ENCODE measurements at places on chromosomes 2 and 18.

GRCh38 chr2:159851941-159852340 is 53.9 kb upstream of the CD302 start:
- DNase-seq: no peak

- no peak for DNase-seq
These were observed 611.0 kb downstream of the KCNJ3 start for GRCh38 chr2:155309483-155309882.

GRCh38 chr2:26757873-26758789 is 6.0 kb upstream of the SLC35F6 start:
- no peak for DNase-seq

GRCh38 chr2:187118331-187119099 is 269.5 kb upstream of the ZSWIM2 start:
- DNase-seq: no peak

DNA sequence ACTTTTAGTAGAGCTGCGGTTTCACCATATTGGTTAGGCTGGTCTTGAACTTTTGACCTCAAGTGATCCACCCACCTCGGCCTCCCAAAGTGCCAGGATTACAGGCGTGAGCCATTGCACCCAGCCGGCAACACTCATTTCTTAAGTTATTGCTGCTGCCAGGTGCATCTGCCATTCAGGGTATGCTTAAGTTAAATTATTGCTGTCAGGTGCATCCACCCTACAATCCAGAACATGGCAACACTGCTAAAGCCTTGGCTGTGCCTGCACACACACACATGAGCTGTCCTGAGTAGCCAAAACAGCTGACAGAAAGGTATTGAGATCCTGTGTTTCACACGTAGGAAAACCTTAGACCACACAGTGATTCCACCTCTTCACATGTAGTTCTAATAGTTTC is 148.2 kb downstream of the FAM161A start:
- DNase-seq: no peak

DNA sequence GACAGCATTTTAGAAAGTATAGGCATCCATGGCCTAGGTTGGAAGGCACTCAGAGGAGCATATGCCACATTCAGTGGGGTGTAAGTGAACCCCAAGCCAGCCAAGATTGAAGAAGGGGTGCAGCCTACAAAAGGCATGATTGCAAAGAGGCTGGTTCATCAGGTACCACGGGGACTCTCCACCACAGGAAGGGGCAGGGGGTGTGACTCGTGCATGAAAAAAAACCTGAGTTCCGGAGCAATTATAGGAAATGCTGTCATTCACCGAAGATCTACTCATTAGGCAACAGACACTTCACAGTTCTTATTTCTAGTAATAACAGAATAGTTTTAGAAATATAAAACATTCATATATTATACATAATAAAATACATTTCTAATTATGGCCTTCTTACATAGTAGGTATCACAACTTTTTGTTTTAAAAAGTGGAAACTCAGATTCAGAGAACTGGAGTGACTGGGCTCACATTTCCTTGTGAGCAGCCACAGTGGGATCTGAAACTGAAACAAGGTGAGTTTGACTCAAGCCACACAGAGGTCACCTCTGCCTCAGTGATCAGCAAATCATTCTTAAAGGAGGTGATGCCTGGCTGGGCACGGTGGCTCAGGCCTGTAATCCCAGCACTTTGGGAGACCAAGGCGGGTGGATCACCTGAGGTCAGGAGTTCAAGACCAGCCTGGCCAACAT is 188.4 kb upstream of the GYPC start:
- DNase-seq: no peak

GRCh38 chr2:1295740-1296139 is 117.5 kb upstream of the TPO start:
- no peak for DNase-seq

DNA sequence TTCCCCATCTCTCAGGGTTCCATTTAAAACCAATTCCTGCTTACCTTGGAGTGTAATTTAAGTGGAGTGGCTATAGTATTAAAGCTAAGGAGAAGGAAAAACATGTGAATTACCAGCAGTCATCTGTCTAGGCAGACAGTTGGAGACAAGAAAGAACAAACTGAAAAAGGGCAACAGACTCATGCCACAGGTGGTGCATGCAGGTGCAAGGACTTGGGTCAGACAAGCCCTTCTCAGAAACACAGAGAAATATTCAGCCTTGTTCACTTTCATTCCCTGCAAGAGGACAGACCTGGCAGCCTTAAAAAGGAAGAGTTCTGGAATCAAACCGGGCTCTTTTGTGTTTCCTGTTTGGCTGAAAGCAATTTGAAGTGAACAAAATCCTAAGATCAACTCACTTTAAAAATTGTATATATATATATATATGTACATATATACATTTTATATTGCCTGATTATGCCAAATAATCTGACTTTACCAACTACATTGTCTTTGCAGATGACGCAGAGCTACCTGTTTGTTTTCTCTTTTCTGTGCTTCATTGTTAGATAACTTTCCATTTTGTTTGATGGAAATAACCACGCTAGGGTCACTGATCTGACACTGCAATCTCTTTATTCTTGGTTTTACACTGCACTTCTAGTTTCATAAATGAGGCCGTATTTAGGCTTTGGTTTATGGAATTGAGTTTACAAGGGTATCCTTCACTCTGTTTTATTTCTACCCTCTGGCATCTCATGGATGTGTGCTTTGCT is 35.1 kb upstream of the VPS54 start:
- DNase-seq: no peak

DNA sequence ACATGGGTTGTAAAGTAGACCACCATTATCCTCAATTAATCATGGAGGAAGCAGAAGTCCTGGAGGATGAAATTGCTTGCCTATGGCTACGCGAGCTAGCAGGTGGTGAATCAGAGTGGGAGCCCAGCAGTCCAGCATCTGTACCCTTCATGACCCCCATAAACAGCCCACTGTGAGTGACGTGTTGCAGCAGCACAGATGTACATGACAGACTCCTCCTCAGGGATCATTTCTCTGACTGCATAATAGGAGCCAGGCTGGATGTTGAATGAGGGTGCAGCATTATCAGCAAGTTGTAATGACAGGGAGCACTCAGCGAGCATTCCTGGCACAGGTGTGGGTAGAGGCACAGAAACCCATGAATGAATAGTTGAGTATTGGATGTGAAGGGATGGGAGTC is 339.3 kb downstream of the MYCN start:
- no peak for DNase-seq

DNA sequence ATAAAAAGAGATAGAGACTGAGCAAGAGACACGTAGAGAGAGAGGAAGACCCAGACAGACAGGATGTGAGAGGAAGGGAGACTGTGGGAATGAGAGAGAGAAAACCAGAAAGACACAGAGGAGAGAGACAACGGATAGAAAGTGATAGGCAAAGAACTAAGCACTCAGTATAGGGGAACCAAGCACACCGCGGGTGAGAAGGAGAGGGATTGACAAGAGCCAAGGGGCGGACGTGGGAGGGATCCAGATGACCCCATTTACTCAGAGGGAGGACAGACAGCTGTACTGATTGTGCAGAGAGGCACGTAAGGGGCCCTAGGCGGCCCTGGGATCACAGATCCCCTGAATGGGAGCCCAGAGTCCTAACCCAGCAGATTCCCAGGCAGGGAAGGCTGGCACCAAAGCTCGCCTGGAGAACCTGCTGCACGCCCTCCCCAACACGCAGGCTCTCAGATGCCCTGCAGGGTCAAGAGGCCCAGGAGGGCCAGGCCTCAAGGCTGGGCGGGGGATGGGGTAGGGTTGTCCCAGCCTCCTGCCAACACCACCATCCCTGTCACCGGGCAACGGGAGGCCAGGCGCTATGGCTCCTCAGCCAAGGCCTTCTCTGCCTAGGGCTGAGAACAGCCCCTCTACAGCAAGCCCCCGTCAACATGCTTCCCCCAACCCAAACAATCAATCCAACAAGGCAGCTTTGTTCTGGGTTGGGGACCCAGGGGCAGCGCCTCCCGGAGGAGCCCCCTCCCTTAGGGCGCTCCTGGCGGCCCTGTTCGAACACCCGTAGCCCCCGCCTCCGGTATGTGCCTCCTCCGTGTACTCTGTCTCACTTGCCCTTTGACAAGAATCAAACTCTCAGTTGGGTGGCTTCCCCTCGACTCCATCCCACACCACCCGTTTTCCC is 579 bp downstream of the LOXL3 start:
- DNase-seq: no peak

DNA sequence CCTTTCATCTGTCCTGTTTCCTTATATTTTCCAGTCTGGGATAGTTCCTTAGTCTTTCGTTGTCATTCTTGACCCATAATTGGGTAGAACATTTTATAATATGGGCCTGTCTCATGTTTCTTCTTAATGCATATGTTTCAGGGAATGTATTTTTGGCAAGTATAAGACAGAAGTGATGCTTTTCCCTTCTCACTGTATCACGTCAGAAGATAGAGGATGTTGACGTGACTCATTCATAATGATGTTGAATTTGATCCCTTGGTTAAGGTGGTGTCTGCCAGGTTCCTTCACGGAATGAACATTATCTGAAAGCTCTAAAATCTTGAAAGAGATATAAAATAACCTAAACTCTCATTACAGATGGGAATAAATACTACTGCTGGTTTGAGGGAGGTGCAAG is 18.8 kb downstream of the CDH7 start:
- DNase-seq: no peak

- no peak for DNase-seq
These were observed 104.3 kb upstream of the ST6GAL2 start for GRCh38 chr2:106990297-106990696.

DNA sequence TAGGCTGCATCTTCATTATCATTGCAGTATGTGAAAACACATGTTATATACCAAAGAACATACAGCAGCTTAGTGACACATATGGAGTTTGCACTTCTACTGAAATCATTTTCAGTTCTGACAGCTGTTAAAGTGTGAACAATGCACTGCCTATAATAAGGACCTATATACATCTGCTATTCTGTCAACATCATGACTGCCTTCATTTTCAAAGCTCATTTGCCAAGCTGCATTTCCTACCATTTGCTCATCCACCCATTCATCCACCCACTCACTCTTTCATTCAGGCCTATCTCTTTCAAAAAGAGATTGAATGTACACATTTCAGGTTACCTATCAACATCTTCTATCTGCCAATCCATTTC is 81.7 kb upstream of the STK17B start:
- no peak for DNase-seq

GRCh38 chr2:118718921-118719320 is 128.5 kb downstream of the EN1 start:
- DNase-seq: no peak

DNA sequence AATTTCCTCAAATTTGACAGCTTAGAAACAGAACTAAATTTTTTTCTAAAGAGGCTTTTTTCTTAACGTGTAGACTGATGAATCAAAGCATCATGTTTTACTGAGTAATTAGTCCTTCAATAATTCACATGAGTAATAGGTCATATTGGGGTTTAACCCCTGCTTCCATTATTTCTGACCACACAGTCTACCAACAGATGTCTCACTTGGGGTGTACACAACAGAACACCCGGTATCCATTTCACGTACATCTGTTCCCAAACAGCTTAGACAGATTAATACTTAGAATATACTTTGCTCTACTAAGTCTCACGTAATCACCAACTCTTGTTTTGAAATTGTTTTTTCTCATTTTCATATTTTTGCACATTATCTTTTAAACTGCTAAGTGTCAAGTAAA is 14.8 kb downstream of the CERKL start:
- DNase-seq: no peak

DNA sequence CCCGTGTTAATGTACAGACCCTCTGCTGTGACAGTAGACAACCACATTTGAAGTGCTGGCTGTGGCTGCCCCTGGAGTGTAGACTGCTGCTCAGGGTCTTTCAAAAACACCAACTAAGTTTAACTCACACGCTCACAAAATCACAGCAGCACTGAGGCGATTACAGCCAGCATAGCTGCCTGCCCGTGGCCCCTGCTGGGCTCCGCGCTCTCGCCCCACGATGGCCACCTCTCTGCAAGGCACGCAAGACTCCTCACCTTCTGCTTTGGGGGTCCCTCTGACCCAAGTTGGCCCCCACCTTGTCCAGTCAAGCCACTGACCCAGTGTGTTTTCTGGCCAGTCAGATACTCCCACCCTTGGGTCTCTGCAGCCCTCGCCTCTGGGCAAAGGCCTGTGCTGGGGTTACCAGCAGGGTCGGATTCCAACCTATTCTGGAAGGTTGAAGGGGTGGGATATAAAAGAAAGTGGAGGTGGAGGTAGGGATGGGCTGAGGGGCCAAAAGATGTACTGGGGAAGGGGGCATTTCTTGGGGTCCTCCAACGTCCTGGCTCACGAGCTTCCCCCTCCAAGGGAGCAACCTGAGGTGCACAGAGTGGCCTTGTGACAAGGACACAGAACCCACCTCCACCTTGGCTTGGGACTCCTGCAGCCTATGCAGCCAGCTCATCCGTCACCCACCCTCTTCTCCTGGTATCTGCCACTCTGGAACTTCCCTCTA is 2.9 kb upstream of the B3GNT7 start:
- no peak for DNase-seq

- no peak for DNase-seq
These were observed 155.4 kb downstream of the NRP2 start for GRCh38 chr2:205837663-205838062.

DNA sequence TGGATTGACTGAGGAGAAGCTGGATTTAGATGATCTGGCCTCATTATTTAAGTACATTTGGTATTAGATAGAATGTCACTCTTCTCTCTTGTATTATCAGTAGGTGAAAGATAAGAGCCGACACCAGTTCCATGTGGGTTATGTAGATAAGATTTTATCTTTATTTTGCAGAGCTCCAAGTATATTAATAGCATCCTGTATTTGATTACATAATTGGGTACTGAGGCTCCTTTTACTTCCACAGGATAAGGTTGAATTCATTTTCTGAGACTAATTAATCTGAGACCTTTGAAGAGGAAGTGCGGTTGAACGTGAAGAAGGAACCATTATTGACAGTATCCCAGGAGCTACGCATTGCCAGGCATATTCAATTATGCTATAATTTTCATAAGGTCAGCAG is 32.8 kb upstream of the CD226 start:
- no peak for DNase-seq

GRCh38 chr2:21643180-21643579 is 519.4 kb downstream of the TDRD15 start:
- no peak for DNase-seq

GRCh38 chr2:196980473-196980872 is 54.0 kb upstream of the PGAP1 start:
- DNase-seq: no peak

DNA sequence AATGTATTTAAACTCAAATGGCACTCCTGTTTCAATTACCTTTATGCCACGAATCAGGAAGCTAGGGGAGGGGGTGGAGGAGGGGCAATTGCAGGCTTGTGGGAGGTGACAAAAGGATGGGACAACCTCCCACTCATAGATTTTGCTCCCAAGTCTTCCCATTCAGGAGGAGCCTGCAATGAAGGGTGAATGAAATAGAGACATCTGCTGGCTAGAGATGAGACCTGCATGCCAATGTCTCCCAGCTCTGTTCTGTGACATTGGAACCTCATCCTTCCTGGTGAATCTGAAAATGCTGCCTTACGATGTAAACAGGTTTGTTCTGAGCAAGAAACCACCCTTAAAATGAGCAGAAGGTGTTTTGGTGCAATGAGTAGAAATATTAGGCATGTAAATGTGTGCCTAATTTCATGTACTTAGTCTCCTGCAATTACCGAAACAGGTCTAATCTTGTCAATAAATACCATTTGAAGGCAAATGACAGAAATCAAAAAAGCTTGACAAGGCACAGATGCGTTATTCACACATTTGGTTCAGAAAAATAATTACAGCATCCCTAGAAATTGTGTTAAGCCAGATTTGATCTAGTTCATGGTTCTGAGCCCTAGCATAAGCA is 2.7 kb upstream of the PID1 start:
- DNase-seq: no peak

All from activated CD8-positive, alpha-beta memory T cell treated with anti-CD3 and anti-CD28 coated beads for 1 hour (primary cell).